NCI-H1436 (cell line): ENCODE measurements at places on chromosomes 16 and 17.
A peak's percentile ranks its signal among the peaks of the same experiment; 100 is the strongest.

- no peak for DNase-seq
Observed at GRCh38 chr16:67391424-67392300, 1.6 kb downstream of the TPPP3 start.

- no peak for DNase-seq
Observed at GRCh38 chr16:58123896-58124600, 5.1 kb downstream of the CFAP20 start.

- DNase-seq: no peak
Observed at GRCh38 chr17:2075336-2076086, 20.6 kb downstream of the HIC1 start.

DNA sequence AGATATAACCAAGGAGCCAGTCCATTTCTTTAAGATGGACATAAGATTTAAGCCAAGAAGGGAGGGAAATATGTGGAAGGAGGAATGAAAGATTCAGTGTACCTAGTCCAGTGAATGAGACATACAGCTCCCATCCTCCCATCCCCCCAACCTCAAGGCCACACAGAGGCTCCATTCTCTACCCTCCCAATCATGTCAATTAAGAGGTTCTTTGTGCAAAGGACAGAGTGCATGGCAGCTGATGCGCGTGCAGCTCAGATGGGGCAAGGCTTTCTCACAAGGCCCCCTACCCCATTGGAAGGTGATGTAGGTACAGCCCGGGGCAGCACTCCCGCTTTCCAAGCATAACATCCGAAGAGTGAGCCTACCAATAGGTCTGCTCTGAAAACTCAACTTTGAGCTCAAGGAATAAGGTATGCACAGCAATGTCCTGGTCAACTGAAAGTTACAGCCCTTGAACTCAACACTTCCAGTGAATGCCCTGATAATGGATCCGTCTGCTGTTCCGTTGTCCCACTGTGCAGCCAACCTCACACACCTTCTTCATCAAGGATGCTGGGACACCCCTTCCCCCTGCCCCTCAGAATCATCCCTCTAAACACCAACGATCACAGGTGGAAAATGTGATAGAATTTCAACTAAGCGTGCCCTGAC, 458.1 kb downstream of the SOX9 start:
- no peak for DNase-seq

DNA sequence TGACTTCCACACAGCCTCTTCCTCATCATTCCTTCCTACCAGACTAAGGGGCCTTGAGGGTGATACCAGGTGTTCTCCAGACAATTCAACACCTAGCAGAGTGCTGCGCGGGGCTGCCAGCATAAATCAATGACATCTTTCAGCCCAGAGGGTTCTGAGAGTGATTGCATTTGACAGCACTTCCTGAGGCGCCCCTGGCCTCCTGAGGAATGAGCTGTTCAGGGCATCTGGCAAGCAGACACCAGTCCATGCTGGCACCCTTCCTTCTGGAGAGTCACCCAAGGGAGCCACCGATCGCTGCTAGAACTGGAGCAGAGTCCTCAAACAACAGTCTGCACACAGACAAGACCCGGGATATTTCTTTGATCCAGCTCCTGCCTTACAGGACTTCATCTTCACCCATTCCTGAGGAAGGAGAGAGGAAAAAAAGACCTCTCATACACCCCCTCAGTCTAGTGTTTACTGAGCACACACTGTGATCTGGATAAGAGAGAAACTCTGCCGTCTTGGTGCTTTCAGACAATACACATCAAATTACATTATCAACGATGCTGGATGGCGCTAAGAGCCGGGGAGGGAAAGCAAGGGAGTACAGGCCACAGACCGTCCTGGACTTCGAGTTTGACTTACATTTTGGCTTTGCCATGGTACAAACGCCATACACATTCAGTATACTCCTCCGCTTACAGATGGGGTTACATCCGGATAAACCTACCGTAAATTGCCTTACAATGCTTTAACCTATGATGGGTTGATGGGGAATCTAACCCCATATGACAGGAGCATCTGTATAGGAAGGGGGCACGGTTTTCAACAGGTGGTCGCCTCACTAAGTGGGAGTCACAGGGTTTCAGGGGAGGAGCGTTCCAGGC, 23.0 kb downstream of the NPTX1 start:
- DNase-seq: peak; percentile 53

DNA sequence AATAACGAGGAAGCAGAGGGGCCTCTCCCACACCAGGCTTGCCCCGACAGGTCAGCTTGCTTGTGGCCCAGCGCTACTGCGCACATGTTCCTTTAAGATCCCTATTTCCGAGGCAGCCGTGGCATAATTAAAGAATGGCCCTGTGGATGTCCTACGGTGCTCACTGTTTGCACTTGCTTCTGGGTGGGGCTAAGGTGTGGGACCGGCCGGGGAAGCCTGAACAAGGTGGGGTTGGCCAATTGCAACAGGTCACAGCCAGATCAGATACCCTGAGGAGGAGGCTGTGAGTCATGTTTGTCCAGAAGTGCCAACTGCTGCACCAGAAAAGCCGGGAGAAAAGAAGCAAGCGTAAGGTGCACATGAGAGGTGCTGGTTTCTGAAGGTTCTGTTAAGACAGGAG, 158.5 kb upstream of the CACNG5 start:
- no peak for DNase-seq

DNA sequence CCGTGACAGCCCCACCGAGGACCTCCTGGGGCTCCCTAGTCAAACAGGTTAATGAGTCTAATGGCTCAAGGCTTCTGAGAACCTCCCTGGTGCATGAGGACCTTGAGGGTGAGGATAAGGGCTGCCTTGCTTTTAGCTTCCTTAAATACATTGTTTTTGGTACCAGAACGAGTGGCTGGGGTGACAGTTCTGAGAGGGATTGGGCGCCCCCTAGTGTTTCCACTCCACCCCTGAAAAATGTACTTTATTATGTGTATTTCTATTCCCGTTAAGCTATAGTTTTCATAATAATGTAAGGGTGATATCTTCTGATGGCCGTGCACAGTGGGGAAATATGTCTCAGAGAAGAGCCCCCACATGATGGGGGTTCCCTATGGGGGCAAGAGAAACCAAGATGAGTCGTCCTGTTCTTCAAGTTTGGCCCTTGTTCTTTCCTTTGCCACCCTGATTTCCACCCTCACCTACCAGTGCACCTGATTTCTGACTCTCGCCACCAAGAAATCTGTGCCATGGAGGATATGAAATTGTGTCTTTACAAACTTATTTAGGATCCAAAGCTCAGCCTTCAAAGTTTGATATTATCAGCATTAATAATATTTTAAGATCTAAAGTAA, 14.5 kb upstream of the VWA3A start:
- DNase-seq: peak; percentile 23

GRCh38 chr16:20344611-20345010, 7.9 kb downstream of the UMOD start:
- DNase-seq: no peak

GRCh38 chr16:73052576-73052975, 4.6 kb upstream of the ZFHX3 start:
- no peak for DNase-seq

DNA sequence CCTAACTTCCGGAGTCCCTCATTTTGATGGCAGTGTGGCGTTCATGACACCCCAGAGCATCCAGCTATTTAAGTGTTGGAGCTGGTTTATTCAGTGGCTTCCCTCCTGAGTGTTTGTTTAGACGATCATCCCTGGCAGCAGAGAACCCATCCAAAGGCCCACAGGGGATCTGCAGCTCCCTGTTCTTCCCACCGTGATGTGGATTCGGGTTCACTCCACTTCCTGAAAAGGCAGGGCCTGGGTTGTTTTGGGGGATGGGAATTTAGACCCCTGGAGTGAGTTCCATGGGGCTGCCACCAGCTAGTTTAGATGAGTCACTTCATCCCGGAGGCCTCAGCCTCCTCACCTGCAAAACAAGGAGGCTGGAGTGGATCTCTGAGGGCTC, 2.3 kb downstream of the KSR1 start:
- DNase-seq: no peak

- no peak for DNase-seq
Observed at GRCh38 chr16:337437-337836, 15.1 kb downstream of the AXIN1 start.

DNA sequence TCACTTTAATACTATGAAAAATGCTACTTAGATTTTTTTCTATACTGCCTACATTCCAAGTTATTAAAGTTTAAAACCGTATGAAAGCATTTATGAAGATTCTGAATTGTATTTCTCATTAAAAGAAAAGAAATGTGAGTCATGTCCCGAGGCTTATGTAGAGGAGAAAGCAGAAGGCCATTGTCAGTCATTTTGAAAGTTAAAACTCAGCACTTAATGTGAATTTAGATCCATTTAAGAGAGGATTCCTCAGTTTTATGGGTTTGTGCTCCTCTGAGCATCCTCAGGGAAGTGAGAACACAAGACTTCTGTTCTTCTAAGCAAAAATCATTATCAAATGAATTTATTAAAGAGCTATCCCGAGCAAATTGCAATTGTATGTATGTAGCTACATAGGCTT, 11.8 kb downstream of the C17orf75 start:
- DNase-seq: no peak

DNA sequence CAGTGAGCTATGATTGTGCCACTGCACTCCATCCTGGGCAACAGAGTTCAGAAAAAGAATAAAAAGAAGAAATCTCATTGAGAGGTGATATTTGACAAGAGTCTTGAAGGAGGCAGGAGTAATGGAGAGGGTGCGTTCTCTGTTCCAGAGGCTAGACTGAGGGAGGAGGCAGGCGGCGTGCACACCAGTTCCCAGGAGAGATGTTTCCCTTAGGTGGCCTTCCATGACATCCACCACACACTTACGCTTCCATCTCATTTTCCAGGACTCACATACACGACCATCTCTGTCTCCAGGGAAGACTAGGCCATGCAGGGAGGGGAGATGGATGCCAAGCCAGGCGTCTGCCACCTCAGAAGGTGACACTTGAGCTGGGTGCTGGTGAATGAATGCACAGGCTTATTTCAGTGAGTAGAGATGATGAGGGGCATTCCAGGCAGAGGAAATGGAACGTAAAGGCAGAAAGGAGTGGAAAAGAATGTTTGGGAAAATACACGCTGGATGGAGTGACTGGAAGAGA, 25.3 kb upstream of the N4BP1 start:
- DNase-seq: no peak

GRCh38 chr16:57601801-57602478, 26.5 kb upstream of the ADGRG1 start:
- no peak for DNase-seq

- peak; percentile 18 for DNase-seq
Observed at GRCh38 chr17:44599298-44600175, 42.3 kb downstream of the FZD2 start.

GRCh38 chr17:64707050-64707591, 45.0 kb upstream of the SMURF2 start:
- no peak for DNase-seq

GRCh38 chr17:36152639-36153120, 23.8 kb downstream of the TBC1D3B start:
- no peak for DNase-seq

DNA sequence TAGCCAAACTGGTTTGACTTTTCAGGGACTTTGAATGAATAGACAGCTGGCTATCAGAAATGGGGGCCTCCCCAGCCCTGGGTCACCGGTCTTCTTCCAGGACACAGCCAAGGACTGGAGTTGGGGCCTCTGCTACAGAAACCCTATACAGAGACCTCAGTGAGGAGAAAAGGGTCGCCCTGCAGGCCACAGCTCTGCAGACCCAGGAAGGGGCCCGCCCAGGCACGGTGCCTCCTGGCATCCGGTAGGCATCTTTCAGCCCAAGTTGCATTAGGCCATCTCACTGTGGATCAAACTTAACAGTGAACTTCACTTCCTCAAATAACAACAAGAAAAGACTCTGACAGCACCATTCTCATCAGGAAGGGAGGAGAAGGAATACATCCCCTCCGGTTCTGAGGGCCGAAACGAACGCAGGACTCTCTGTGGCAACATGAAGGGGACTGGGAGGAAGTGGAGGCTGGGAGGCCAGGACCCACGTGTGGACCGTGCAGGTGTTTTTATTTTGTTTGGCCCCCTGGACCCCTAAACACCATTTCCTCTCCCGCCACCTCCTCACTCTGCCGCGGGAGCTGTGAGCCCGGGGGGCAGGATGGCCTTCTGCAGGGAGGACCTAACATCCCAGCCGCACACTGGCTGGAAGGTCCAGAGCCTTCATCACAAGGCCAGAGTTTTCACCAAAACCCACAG, 7.2 kb downstream of the SLC38A10 start:
- no peak for DNase-seq

- no peak for DNase-seq
Observed at GRCh38 chr16:1662543-1662942, 15.5 kb upstream of the JPT2 start.

- DNase-seq: no peak
Observed at GRCh38 chr17:73436954-73437353, 125.2 kb upstream of the CDC42EP4 start.

DNA sequence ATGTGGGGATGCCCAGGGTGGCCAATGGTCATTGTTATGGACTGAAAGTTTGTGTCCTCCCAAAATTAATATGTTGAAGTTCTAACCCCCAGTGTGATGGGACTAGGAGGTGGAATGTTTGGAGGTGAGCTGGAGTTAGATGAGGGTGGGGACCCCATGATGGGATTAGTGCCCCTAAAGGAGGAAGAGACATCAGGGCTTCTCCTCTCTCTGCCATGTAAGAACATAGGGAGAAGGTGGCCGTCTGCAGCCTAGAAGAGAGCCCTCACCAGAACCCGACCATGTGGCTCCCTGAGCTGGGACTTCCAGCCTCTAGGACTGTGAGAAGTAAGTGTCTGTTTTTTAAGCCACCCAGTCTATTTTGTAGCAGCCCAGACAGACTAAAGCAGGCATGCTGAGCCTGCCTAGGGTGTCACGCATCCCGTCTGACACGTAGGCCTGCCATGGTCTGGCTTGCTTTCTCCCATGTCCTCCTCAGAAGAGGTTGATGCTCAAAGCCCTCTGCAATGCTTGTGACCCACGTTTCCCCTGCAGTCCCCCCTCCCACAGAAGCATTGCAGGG, 4.0 kb upstream of the PRPSAP1 start:
- DNase-seq: no peak

DNA sequence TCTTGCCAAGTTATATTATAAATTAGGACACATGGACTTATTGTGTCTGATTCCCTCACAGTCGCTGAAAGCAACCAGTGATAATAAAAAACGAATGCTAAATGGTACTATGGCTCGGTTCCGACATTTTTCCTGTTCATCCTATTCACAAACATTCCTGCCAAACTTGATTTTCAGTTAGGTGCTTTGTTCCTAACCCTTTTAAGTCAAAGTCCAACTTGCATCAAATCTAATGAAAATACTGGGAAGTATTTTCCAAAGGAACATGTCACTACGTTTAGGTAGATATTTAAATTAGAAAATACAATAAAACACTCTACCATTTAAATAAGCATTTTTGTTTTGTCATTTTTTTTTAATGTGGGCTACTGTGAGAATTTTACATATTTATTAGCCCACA, 21.0 kb downstream of the SETD6 start:
- DNase-seq: no peak
